ENCODE measurements at places on chromosomes 5 and 9. TPM values are rescaled to one million over a fixed set of nuclear protein-coding genes. Genes with fewer than 3 reads are reported as not detected.

GRCh38 chr5:50441493-50441955 lies 436 bp upstream of the EMB start:
- no peaks in the 10 kb centered on the region for H3K27me3 ChIP-seq
- H3K4me1 ChIP-seq, result no peaks in the 10 kb centered on the region
- H3K27ac ChIP-seq, result no peak overlapping the region
- H3K4me3 ChIP-seq, result no peak overlapping the region

GRCh38 chr5:77849308-77849900 lies 73.3 kb upstream of the TBCA start:
- no peak for DNase-seq
- peaks cover 12% of the 10 kb centered on the region for H3K4me1 ChIP-seq
- H3K27me3 ChIP-seq, result peaks cover 4% of the 10 kb centered on the region
- no peak overlapping the region for H3K27ac ChIP-seq

GRCh38 chr5:96609369-96609768 lies 52.8 kb upstream of the CAST start:
- no peaks in the 10 kb centered on the region for H3K27me3 ChIP-seq
- no peak for DNase-seq
- no peak overlapping the region for H3K4me3 ChIP-seq
- no peak overlapping the region for H3K27ac ChIP-seq
- H3K4me1 ChIP-seq, result peaks cover 8% of the 10 kb centered on the region
- H3K36me3 ChIP-seq, result no peaks in the 10 kb centered on the region

DNA sequence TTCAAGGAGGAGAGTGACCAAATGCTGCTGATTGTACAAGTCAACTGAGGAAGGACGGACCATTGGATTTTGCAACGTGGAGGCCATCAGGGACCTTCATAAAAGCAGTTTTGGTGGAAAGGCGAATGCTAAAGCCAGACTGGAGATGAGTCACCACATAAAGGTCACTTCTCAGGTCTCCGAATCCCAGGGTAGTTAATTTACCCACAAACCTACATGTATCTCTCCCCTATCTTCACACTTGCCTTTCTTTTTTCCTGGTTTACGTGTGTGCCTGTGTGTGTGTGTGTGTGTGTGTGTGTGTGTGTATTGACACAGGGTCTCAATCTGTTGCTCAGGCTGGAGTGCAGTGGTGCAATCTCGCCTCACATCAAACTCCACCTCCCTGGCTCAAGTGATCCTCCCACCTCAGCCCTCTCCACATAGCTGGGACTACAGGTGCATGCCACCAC lies 4.6 kb upstream of the CTNNA1 start:
- H3K27ac ChIP-seq, result no peak overlapping the region
- peak; percentile 57 for DNase-seq
- H3K27me3 ChIP-seq, result no peaks in the 10 kb centered on the region

GRCh38 chr5:61817472-61818326 lies 485.6 kb downstream of the ZSWIM6 start:
- H3K36me3 ChIP-seq, result no peaks in the 10 kb centered on the region
- no peak for DNase-seq
- H3K4me1 ChIP-seq, result no peaks in the 10 kb centered on the region
- no peaks in the 10 kb centered on the region for H3K27me3 ChIP-seq
- no peak overlapping the region for H3K27ac ChIP-seq
- H3K4me3 ChIP-seq, result no peak overlapping the region

GRCh38 chr9:127241354-127241753 lies 23.2 kb upstream of the GARNL3 start:
- DNase-seq, result no peak
- H3K27me3 ChIP-seq, result no peaks in the 10 kb centered on the region
- H3K36me3 ChIP-seq, result no peaks in the 10 kb centered on the region
- peaks cover 5% of the 10 kb centered on the region for H3K4me1 ChIP-seq
- no peak overlapping the region for H3K4me3 ChIP-seq

DNA sequence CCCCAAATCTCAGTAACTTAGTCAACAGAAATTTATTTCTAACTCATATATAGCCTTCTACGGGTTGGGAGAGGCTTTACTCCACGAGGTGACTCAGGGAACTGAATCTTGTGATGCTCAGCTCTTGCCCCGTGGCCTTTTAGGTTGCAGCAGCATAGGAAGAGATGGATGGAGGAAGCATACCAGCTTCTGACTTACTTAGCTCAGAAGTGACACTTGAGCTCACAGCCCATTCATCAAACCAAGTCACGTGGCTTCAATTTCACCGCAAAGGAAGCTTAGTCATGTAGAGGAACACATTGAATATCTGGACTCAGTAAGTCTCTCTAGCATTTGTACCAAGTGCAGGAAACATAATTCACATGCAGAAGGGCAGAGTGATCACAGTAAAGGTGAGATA lies 124.1 kb upstream of the KCNN2 start:
- H3K27me3 ChIP-seq, result no peaks in the 10 kb centered on the region
- no peak overlapping the region for H3K27ac ChIP-seq
- H3K4me3 ChIP-seq, result no peak overlapping the region
- DNase-seq, result no peak
- H3K4me1 ChIP-seq, result no peaks in the 10 kb centered on the region

- H3K36me3 ChIP-seq, result no peaks in the 10 kb centered on the region
- no peak overlapping the region for H3K4me3 ChIP-seq
- no peaks in the 10 kb centered on the region for H3K4me1 ChIP-seq
- no peak for DNase-seq
- no peak overlapping the region for H3K27ac ChIP-seq
Observed at GRCh38 chr9:110753731-110754231, 85.2 kb downstream of the MUSK start.

DNA sequence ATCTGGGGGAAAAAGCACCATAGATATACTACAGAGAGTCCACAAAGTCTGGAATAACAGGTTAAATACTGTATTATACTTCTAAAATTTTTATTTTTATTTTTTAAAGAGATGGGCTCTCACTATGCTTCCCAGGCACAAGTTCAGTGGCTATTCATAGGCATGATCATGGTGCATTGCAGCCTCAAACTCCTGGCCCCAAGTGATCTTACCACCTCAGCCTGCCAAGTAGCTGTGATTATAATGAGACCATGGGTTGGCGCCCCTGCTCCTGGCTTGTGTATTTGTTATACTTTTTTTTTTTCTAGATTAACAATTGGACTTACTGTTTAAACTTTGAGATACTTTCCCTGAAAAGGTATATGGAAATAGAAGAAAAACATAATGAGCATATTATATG lies 25.9 kb downstream of the ERBIN start:
- H3K36me3 ChIP-seq, result no peaks in the 10 kb centered on the region
- peak; percentile 34 for DNase-seq
- H3K27me3 ChIP-seq, result no peaks in the 10 kb centered on the region
- H3K27ac ChIP-seq, result peak overlapping the region; percentile 56
- no peak overlapping the region for H3K4me3 ChIP-seq
- peaks cover 62% of the 10 kb centered on the region for H3K4me1 ChIP-seq

The PCDHA1 gene
- not detected for total RNA-seq

The KLF9 gene
- 122 TPM for total RNA-seq

The PAX5 gene
- not detected for total RNA-seq

The CATSPER3 gene
- 1.9 TPM for total RNA-seq

The NEUROG1 gene
- total RNA-seq, result not detected

The FLT4 gene
- 2.6 TPM for total RNA-seq

The ZMAT2 gene
- total RNA-seq, result 47.7 TPM

The SLC1A3 gene
- total RNA-seq, result 69.4 TPM

The OTP gene
- not detected for total RNA-seq

Measured in gastrocnemius medialis (tissue), 4 donors.